NCI-H1417 treated with DMSO at 0.1 percent for 48 hours (cell line): ENCODE measurements at places on chromosomes 13 and 19.
A peak's percentile ranks its signal among the peaks of the same experiment; 100 is the strongest.

- no peak for DNase-seq
Measured at GRCh38 chr19:7083076-7083956, 13.8 kb downstream of the ZNF557 start.

DNA sequence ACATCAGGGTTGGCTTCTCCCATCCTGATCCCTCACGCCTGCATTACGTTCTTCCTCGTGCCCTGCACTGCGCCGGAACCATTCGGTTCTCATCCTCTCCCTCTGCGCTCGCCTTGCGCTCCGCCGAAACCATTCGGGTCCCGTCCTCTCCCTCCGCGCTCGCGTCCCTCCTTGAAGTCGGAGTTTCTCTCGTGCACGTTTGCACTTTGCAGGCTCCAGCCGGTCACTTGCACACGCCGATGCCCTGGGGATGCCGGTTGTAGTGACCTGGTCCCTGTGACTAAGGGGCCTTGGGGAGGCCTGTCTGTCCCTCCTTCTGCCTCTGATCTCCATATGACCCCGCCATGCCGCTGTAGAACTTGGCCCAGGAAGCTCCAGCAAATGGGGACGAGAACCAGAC lies 265.8 kb downstream of the TEX29 start:
- no peak for DNase-seq

GRCh38 chr19:55256562-55257460 lies 2.0 kb downstream of the PPP6R1 start:
- no peak for DNase-seq

GRCh38 chr13:41274881-41275280 lies 11.5 kb upstream of the MTRF1 start:
- no peak for DNase-seq

- DNase-seq = no peak
Measured at GRCh38 chr19:1907563-1908363, 2.6 kb downstream of the ADAT3 start.

DNA sequence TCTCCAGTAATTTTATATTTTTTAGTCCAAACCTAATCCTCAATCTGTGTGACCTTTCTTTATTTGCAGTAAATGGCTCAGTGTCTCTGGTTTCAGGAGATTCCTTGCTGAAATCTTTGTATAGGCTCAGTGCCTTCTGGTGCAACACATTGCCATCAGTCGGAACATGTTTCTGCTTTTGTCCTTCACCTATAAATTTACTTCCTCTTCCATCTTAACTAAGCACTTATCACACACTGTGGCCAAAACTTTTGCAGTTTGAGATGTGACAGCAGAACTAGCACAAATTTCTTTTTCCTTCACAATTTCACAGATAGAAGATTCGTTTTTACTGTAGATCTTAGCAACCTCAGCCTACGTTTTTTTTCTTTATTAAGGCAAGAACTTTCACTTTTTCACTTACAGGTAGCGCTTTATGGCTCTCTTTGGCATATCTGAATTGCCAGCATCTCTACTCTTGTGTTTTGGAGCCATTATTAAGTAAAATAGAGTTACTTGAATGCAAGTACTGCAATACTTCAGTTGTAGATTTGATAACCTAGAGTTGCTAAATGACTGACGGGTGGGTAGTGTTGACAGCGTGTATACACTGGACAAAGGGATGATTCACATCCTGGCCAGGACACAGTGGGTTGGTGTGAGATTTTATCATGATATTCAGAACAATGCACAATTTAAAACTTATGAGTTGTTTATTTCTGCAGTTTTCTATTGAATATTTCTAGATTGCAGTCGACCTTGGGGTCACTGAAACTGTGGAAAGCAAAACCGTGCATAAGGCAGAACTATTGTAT lies 44.3 kb downstream of the NDFIP2 start:
- no peak for DNase-seq

GRCh38 chr13:84574851-84575250 lies 692.6 kb upstream of the SLITRK1 start:
- no peak for DNase-seq

DNA sequence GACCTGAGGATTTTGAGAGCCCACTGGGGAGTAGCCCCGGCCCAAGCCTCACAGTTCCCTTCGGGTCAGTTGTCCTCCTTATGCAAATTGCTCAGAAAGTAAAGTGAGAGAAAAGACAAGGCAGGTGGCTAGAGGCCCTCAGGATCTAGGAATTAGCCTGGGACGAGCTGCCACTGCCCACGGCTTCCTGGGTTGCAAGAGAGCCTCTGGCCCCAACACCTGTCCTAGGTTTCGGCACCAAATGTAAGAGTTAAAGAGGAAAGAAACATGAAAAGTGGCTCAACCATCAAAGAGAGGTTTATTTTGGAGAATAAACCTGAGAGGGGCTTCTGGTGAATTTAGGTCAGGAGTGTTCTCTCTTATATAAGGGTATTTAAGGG lies 25.6 kb downstream of the TMEM255B start:
- DNase-seq = no peak

- peak; percentile 2 for DNase-seq
Measured at GRCh38 chr19:49473868-49474541, at the start of gene FLT3LG. Gene FLT3LG (plus strand): TSS chr19:49474215. CDS start chr19:49474640, 425 bp downstream.

DNA sequence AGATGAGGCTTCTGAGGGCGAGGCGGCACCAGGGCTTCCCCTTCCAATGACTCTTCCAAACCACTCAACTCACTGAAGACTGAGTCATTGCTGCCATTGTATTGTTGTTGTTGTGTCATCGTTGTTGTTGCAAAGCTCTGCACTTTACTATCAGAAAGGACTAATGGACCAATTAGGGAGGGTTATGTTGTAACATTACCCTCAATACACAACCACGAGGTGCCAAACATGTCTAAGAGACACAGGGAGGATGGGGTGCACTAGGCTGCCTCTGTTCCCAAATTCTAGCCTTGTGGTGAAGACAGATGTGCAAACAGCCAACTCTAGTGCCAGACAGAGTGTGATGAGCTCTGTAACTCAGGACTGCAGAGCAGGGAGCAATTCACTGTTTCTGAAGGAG lies 1075.2 kb downstream of the UQCRFS1 start:
- DNase-seq = no peak

DNA sequence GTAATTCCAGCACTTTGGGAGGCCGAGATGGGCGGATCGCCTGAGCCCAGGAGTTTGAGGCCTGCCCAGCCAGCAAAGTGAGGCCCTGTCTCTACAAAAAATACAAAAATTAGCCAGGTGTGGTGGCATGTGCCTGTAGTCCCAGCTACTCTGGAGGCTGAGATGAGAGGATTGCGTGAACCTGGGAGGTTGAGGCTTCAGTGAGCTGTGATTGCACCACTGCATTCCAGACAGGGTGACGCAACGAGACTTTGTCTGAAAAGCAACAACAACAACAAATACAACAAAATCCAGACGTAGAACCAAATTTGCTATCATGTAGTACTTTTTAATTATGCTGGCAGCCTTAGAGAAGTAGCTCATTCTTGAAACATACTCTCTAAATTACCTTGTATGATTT lies 277.1 kb downstream of the KLF5 start:
- DNase-seq = no peak

DNA sequence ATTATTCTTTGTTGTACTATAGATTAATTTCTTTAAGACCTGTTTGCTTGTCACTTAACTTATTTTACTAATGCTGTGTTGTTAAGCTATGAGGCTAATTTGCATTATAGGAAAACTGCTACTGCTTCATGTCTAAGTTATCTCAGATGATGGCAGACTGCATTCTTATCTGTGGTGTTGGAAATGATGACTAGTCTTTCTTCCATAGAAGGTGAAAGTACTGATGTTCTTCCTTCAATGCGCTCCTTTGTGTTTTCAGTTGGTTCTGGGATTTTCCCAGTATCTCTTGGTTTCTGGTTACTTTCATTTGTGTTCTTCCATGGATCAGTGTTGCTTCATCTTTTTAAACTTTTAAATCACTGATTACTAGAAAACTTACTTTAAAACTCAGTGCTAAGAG lies 46.9 kb downstream of the TPP2 start:
- no peak for DNase-seq

DNA sequence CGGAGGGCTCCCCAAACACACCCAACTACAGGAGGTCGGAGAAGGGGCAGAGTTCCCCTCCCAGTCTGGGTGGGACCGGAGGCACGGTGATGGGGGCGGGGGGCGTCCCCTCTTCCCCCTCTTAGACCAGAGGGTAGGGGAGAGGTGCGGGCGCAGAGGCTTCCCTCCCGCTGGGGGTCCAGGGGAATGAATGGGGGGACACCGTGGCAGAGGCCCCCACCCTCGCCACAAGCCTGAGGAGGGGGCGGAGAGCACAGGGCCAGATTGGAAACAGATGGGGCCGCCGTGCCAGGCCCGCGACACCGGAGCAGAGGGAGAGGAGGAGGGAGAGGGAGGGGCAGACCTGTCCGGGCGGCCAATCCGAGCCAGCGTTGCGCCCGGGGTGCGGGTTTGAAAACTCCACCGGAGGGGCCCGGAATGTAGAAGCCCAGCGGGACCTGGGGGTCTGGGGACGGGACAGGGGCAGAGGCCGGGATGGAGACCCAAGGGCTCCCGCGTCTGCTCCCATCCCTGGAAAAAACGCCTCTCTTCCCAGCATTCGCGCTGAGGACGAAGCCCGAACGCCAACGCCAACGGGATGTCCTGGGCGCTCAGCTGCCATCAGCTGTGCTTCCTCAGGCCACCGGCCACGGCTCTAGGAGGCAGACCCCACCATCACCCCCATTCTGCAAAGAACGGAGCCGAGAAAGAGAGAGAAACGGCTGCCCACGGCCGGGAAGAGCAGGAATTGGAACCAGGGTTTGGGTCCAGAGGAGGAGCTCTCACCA lies 46.8 kb downstream of the PTPRS start:
- no peak for DNase-seq

DNA sequence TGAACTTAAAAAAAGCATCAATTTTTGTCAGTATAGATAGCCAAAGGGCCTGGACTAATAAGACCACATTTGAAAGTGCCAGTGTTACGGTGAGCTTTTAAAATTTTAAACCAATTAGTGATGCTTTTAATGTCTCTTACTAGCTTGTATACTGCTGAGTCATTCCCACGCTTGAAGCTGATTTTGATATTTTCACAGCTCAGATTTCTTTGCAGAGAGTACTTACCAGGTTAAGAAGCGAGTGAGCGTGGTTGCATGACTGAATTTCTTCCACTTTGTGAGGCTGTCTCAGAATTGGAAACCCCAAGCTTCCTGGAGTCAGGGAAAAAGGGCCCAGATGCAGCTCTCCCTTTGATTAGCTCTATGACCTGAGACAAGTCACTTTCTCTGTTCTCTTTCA lies 74.5 kb upstream of the NBEA start:
- DNase-seq = no peak

- DNase-seq = no peak
Measured at GRCh38 chr13:48263196-48263595, 30.2 kb downstream of the ITM2B start.

GRCh38 chr13:96071504-96071903 lies 18.3 kb upstream of the UGGT2 start:
- DNase-seq = no peak

DNA sequence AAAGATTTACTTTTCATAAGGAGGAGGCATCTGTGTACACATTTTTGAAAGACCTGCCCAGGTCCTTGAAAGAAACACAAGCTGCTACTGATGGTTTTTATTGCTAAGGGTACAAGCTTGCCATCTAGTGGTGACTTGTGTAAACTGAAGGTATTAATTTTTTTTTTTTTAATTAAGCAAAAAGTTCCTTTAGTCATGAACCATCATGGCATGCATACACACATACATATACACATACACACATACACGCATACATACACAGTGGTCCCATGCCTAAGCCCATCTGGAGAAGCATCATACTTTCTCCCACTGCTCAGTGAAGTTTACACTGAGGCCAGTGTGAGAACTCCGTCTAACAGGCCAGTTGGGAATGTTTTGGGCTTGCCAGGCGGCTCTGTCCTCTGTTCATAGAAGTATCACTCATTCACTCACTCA lies 312.5 kb downstream of the DCLK1 start:
- DNase-seq = peak; percentile 8

- DNase-seq = no peak
Measured at GRCh38 chr13:76992548-76993001, 694 bp downstream of the CLN5 start.

- DNase-seq = no peak
Measured at GRCh38 chr13:77338961-77339401, 12.1 kb upstream of the MYCBP2 start.

DNA sequence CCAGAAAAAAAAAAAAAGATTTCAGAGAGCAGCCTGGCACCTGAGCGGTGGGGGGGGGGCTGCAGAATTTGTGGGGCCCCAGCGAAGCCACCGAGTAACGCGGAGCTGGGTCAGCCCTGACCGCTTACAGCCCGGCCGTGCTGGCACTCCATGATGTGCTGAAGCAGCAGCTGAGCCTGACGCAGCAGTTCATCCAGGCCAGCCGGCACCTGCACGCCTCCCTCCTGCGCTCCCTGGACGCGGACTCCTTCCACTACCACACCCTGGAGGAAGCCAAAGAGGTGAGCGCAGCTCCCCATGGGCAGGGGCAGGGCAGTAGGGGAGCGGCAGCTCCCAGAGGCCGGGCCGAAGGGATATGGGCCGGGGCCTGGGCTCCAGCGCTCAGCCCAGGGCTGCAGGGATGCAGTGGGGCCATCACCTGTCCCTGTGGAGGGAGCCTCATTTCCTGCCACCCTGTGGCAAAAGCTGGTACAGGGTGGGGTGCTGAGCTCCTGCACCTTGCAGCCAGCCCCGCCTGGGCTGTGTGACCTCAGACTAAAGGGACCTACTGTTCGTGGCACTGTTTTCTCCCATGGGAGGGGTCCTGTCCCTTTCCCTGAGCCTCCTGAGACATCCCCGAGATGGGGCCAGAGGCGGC lies 18.3 kb downstream of the C19orf44 start:
- no peak for DNase-seq

DNA sequence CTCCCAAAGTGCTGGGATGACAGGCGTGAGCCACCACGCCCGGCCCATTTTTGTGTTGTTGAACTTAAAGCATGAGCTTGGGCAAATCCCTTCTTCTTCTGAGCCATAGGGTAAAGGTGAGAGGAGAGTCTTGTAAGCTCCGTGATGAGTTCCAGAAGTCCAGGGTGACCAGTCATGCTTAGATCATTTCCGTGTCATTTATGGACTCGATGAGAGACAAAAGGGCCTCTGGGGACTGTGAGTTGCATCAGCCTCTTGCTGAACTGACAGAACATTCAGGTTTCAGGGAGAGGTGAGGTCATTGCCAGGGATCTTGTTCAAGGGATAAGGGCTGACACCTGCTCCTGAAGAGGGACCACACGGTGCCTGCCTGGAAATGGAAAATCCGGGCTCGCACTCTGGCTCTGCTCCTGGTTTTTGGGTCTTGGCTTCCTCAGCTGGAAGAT lies 53.6 kb downstream of the GADD45B start:
- no peak for DNase-seq

- DNase-seq = no peak
Measured at GRCh38 chr19:40778706-40779284, 748 bp downstream of the RAB4B start.
